ENCODE measurements at places on chromosomes 12 and 14.

- DNase-seq: no peak
Measured at GRCh38 chr12:110278255-110278536, 2.9 kb upstream of the ATP2A2 start.

DNA sequence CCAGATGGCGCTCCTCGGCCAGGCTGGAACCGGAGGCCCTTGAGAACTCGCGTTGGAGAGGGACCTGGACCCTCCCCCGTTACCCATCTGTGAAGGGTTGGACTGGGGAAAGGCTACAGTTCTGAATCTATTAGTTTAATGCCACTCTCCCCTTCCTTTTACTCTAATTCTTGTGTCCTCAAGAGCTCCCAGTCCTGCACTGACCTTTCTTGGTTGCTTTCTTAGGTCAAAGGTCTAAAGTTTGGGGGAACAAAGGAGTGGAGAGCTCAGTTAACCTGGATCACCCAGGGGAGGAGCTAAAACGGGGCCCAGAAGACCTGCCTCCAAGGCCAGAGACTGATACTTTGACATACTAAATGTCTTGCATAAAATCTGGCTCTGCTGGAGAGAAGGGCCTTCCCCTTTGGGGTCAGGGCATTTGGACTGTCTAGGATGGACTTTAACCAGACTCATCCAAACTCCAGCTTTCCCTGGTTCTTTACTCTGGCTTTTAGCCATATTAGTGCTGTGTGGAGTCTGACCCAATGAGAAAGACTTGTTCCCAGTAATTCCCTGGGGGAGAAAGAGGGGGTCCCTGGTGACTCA lies 923 bp upstream of the MLF2 start:
- DNase-seq: no peak

DNA sequence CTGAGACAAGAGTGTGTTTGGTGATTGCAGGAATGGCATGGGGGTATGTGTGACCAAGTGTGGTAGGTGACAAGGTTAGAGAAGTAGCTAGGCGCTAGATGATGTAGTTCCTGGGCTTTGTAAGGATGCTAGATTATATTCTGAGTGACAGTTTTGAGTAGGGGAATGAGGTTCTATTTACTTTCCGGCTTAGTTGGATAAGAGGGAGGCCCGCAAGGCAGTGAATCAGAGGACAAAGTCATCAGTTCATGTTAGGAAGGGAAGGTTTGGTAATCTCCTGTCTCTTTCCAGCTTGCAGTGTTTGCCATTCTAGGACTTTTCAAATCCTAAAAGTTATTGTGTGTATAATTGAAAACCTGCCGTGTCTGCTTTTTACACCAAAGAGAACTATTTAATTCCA lies 45.0 kb downstream of the CFAP54 start:
- no peak for DNase-seq

- DNase-seq: no peak
Measured at GRCh38 chr12:93520454-93520853, 52.0 kb upstream of the SOCS2 start.

DNA sequence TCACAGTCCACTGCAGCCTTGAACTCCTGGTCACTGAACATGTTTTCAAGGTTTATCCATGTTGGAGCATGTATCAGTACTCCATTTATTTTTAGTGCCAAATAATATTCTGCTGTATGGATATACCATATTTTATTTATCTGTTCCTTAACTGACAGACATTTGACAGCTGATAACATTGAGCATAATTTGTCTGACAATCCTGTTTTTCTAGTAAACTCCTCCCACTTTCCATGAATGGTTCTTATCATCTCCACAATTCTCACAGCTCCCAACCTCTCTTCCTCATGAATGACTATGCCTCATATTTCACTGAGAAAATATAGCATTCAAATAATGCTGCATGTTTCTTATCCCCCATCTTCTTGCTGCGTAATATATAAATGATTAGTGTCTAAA lies 33.3 kb downstream of the COCH start:
- no peak for DNase-seq

DNA sequence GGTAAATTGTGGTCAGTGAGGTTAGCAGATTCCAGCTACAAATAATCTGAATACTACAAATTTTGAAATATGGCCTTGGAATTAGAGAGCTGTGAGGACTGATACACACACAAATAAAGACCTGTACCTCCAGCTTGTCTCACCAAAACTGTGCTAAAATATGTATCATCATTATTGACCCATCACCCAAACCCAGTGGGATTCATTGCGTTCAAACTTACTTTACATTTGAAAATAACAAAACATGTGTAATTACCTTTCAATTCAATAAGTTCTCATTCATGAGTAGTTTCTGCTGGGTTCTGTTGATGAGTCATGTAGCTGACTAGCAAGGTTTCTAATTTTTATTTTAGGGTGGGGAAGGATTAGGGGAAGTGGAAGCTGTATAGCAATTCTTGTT lies 170.9 kb downstream of the MSRB3 start:
- no peak for DNase-seq

- no peak for DNase-seq
Measured at GRCh38 chr12:45407981-45408728, 192.3 kb downstream of the ANO6 start.
